ENCODE measurements at places on chromosomes 5 and 9.

DNA sequence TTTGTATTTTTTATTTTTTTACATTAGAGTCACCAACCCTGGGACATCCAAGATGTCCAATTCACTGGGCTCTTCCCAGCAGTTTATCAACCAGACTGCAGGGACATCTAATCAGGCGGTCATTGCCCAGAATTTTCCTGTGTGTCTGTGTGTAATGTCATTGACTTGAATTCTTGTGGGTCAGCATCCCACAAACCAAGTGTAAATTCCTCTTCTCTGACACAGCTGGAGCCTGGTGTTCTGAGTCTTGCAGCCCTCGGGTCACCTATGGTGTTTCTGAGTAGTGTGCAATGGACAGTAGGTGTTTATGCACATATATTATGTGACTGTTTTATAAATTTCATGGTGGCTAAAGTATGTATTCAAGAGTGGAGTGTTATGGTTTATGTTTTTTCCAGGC is 815.7 kb downstream of the SEMA5A start:
- no peak for DNase-seq

GRCh38 chr9:133769511-133770075 is 31.4 kb upstream of the SARDH start:
- no peak for DNase-seq

DNA sequence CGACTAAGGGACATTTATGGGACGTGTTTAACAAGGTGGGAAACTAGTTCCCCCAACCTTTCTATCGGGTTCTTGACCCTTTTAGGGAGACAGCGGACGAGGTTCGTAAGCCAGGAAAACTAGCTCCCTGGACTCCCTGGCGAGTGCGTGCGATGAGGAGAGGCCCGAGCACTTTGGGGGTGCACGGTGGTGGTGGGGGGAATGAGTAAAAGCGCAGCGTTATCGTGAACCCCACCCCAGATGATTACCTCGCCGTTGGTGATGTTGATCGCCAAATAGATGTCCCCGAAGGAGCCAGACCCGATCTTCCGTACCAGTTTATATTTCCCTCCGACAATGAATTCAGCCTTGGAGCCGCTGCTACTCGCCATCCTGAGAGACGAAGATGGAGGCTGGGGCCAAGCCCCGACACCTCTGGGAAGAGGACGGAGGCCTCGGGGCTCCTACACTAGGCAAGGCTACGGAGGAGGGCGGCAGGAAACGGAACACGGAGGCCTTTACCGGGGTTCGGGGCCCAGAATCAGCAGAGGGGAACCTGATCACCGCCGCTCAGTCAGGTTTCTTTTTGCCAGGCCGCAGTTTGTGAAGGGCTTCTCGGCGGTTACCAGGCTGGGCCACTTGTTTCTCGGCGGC is 529 bp downstream of the CSNK1A1 start:
- peak; percentile 10 for DNase-seq

DNA sequence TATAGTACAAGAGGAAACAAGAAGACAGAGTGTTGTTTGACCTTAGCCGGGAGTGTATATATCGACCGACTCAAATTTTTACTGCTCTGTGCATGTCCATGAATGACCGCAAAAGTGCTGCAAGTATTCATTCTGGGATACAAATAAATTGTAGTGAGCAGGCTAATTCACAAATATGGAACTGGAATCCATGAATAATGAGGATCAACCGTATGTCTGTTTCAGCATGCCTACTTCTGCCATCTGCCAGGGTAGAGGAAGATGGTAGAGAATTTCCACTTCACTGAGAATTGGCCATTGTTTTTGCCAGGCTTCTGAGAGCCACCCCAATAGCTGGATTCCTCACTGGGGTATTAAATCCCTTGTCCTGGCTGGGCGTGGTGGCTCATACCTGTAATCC is 8.5 kb upstream of the RALGPS1 start:
- DNase-seq = no peak

DNA sequence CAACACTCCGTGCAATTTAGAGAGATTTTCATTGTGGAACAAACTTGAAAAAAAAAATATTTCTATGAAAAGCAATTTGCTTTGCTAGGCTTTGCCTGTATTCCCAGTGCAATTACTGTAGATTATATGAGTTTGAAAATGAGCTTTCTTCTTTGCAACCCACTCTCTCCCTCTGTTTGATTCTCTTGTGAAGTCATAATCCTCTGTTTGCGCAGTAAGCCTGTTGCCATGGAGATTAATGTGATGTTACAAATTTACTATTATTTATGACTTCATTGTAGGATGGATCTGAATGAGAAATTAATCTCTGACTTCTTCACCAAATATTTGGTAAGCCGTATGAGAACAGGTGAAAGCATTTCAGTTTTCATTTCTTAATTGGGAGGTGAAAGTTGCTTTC is 320.3 kb downstream of the SPATA31D1 start:
- DNase-seq = no peak

DNA sequence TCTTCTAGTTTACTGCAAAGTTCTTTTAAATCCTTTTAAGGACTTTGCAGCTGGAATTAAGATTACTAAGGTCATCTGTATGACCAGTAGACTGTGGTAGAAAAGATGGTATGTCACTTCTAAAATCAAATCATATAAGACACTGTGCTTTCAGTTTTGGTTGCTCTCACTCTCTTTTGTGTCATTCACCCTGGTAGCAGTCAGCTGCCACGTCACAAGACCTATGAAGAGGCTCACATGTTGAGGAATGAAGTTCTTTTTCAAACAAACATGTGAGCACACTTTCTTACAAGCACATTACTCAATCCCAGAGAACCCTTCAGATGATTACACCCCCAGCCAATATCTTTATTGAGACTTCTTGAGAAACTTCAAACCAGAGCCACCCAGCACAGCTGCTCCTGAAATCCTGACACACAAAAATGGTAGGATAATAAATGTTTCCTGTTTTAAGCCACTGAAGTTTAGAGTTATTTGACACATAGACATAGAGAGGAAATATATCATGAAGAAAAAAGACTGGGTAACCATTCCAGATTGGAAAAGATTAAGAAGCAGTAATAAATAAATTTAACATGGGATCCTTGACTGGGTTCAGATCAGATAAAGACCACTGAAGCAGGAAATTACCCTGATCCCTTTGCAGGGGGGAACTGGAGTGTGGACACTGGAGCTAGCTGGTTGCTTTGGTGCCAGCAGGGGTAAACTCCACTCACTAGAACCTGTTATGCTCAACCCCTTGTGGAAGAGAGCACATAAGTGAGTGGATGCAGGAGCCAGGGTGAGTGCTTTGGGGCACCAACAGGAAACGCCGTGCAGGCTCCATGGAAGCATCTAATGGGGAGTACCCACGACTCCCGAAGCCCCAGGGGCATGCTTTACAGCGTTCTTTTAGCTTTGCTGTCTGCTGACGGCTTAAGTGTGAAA is 64.1 kb downstream of the SLCO4C1 start:
- DNase-seq = no peak

DNA sequence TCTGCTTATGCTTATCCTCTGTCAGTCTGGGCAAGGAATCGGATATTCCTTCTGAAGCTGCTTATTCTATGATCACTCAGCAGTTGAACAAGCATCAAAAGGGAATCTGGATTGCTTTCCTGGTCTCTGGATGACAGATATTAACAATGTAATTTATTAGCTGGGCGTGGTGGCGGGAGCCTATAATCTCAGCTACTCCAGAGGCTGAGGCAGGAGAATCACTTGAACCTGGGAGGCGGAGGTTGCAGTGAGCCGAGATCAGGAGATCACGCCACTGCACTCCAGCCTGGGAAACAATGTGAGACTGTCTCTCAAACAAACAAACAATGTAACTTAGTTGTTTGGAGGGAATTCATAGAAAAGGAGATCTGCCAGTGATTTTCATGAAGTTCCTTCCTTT is 45.4 kb downstream of the DMRT1 start:
- no peak for DNase-seq

DNA sequence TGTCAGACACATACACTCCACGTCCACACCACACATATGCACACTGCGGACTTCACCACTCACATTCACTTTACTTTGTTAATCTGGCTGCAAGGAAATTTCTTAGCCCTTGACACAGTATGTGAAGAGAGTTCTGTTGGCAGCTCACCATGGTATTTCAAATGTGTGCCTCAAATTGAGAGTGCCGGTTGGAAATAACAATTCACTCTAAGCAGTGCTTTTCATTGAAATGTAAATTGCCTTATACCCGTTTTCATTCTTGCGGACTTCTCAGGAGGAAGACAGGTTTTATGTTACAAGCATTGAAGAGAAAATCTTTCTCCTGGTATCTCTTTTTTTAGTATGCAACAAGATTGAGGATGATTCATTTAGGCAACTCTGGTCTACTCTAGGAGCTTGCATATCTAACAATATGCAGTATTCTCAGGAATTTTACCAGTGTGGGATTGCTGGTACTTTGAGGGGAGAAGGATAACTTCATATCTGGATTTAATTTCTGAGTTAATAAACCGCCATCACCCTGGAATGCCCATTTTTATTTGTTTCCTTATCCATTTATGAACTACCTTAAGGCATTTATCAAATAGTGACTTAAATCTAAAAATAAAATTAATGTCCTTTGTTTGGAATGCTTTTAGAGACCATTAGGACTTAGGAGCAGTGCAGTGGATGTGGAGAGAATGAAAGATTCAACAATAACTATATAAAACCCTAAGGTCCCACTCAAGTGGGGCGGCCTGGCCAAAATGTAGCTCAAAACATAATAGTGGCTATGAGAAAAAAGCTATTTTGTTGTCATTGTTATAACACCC is 87.0 kb downstream of the IQGAP2 start:
- no peak for DNase-seq

GRCh38 chr5:101539315-101539714 is 636.2 kb upstream of the ST8SIA4 start:
- DNase-seq = no peak

GRCh38 chr5:39461007-39461682 is 36.4 kb upstream of the DAB2 start:
- peak; percentile 16 for DNase-seq

DNA sequence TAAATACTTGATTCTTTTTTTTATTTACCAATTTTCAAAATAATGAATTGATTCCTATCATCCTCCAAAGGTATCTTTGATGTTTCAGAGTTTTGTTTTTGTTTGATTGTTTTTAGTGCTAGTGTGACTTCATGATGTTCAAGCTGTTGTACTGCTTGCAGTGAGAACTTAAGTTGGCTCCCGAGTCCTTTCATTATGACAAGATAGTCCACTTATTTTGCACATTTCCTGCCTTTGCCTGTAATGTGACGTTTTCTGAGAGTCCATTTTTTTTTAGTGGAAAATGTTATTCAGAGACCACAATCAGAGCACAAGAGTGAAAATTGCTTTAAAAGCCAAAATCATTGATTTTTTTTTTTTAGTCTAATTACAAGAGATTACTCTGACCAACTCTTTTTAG is 60.1 kb upstream of the FCHO2 start:
- DNase-seq = no peak

DNA sequence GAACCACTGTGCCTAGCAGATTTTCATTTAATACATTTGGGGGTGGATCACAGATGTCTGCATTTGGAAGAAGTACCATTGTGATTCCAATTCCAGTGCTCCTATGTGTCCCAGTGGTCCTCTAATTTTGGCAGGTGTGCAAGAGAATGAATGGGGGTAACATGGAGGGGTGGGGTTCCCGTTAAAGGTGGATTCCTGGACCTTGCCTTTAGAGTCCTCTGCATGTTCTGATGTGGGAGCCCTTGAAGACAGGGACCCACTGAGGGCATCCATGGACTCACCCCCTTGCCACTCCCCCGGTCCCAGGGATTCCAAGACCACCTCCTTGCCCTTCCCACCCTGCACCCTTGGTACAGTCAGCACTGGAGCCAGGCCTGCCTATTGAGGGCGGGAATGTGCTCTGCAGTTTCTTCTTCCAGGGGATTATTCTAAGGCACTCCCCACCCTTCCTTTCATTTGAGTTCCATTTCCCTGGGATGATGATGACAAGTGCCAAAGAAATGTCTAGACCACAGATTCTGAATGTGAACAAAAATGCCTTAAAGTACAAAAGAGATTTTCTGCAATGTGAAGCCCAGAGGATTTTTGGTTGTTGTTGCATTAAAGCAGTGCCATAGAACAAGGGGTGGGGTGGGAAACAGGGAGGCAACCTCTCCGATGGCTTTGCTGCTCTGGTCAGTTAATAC is 119.4 kb upstream of the PTCH1 start:
- DNase-seq = no peak

GRCh38 chr5:32572778-32573480 is 12.4 kb upstream of the SUB1 start:
- no peak for DNase-seq

GRCh38 chr9:114465906-114466900 is 39.1 kb downstream of the WHRN start:
- no peak for DNase-seq

- DNase-seq = no peak
Observed at GRCh38 chr9:92607773-92608172, 62.2 kb downstream of the IPPK start.

GRCh38 chr5:80921026-80921425 is 39.1 kb upstream of the RASGRF2 start:
- no peak for DNase-seq

DNA sequence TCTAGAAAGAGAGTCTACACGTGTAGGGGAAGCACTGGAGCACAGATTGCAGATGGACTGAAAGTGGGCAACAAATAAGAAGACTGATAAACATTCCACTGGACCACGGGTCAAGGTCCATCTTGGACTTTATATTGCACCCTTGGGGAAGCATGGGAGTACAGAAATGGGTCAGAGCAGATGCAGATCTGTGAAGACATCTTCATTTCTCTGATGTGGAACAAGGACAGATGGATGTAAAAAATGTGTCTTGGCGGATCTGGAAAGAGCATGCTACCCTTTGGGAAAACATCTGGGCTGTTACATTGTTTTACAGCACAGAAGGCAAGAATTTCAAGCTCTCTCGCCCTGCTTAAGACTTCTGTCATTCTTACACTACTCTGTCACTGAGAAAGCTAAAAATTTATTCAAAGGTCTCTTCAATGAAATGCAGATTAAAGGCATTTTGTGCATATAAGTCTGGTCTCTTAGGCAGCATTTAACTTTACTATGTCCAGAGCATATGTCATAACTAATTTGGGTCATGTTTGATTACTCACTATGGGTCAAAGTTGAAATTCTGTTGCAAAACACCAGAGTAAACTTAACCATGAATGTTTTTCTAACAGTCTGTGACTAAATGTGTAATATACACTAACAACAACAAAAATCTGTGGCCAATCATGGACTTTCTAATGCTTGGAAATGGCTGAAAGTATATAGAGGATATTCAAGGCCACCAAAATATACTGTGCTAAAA is 756.4 kb upstream of the DMAC1 start:
- DNase-seq = no peak

DNA sequence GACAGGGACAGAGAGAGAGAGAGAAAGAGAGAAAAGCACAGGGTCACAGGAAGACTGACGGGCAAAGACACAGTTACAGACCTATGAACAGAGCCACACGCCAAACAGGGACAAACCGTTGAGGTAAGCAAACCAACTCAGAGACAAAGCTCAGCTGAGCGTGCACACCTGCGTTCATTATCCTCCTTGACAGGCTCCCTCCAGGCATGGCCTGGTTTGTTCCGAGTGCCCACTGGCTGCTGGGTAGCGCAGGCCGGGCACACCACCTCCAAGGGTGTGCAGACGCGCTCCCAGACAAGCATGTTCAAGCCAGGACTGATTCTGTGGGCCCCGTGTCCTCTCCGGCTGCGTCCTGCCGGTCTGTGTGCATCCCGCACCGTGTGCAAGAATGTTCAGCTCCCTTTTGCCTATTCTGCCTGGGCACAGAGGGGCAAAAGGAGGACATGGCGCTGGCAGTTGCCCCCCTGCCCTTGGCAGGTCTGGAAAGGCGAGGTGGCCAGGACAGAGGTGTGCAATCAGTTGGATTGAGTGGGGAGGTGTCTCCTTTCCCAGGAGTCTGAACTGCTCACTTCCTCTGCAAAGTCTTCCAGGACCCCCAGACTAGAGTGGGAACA is 467 bp upstream of the SMIM32 start:
- no peak for DNase-seq
